ENCODE measurements at places on chromosomes 5 and 9.

- no peak for DNase-seq
Measured at GRCh38 chr5:107968998-107969397, 298.3 kb upstream of the EFNA5 start.

- no peak for DNase-seq
Measured at GRCh38 chr5:76149636-76150035, 66.5 kb downstream of the SV2C start.

GRCh38 chr5:15676591-15676990 lies 176.6 kb downstream of the FBXL7 start:
- no peak for DNase-seq

- DNase-seq = no peak
Measured at GRCh38 chr9:75642522-75642921, 248.0 kb upstream of the PCSK5 start.

- no peak for DNase-seq
Measured at GRCh38 chr5:96427824-96428223, 5.2 kb downstream of the PCSK1 start.

All from DMS153 (cell line).